Fibroblast of skin of back (primary cell): ENCODE measurements at places on chromosomes 16 and 17.

DNA sequence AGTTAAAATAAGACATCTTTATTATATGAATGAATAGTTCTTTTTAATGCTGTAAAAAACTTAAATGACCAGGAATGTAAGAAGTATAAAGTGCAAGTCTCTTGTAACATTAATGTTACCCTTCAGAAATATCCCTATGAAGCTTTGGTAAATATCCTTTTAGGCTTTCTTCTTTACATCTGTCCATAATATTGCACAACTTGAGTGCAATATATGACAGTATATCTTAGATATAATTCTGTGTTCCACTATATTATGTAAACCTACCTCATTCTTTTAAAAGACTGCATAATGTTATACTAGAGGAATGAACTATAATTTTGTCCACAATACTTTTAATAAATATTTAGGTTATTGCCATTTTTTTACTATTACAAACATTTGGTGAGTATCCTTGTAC is 81.1 kb downstream of the EFCAB13 start:
- DNase-seq, result no peak

DNA sequence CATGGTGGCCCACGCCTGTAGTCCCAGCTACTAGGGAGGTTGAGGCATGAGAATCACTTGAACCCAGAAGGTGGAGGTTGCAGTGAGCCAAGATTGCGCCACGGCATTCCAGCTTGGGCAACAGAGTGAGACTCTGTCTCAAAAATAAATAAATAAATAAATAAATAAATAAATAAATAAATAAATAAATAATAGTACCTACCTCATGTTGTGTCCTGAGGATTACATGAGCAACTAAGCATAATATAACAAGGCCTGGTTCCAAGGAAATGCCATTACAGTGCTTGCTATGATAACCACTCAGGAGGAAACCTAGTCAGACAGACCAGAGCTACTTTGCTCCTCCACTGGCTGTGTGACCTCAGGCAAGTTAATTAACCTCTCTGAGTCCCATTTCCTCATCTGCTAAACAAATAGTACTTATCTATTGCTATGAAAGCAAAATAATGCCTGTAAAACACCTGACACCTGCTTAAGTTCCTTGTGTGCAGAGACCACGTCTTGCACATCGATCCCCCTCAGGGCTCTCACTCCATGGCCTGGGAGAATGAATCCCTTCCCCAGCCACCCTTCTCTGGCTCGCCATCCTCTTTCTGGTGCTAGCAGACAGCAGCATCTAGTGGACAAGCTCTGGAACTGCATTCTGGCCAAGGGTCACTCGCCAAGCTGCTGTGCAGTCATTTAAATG is 7.5 kb downstream of the EPOP start:
- DNase-seq, result peak; percentile 68

DNA sequence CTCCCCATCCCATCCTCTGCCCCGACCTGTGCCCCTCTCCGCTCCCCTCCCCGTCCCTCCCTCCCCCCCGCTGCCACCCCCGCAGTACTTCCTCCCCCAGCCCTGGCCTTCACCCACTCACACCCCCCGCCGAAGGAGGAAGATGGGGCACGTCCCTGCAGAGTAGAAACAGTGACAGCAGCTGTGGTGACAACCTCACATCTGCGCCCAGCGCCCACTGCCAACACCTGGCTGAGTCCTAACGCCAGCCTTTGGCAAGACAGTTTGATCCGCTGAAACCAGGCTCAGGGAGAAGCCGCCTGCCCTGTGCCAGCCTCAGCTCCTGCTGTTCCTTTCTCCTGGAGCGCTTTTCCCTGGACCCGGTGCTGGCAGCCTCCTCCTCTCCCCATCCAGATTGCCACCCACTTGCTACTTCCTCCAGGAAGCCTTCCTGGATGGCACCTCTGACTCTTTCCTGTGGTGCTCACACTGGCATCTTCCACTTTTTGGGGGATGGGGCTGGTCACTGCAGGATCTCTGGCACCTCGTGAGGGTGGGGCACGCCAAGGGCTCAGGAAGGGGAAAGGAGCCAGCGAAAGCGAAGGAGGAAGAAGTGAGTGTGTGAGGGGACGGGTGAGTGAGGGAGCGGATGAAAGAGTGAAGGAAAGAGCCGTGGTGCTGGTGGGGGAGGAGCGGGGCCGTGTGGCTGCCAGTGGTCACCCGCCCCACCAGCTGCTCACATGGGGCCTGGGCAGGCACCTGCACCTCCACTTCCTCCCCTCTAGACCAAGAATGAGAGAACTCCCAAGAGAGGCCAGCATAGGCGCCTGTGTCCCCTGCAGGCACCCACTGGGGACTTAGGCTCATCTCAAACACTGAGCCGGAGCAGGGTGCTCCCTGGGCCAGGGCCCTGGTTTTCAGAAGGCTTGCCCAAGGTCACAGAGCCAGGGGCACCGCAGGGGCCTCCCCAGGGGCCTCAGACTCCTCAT is 27.0 kb downstream of the ZFPM1 start:
- no peak for DNase-seq

GRCh38 chr17:60154616-60155426 is 5.0 kb downstream of the CA4 start:
- DNase-seq, result peak; percentile 77

GRCh38 chr17:37082311-37082860 is 133.6 kb downstream of the AATF start:
- DNase-seq, result no peak

DNA sequence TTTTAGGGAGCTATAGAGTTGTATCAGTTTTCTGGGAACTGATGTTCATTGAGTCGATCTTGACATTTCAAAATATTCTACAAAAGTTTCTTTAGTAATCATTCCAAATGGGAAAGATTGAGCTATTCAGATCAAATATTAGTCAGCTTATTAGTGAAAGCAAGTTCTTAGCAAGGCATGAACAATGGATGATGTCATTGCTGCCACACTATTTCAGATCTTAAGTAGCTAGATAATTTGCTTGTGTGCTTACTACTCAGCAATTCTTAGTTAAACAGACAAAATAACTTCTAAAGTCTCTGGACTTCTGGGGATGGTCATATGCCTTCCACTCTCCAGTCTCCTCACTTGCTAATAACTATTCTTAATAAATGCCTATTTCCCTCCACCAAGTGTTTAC is 69.0 kb upstream of the CDH8 start:
- DNase-seq, result peak; percentile 8

- no peak for DNase-seq
These were observed 95.7 kb downstream of the NTN1 start for GRCh38 chr17:9116861-9117568.

DNA sequence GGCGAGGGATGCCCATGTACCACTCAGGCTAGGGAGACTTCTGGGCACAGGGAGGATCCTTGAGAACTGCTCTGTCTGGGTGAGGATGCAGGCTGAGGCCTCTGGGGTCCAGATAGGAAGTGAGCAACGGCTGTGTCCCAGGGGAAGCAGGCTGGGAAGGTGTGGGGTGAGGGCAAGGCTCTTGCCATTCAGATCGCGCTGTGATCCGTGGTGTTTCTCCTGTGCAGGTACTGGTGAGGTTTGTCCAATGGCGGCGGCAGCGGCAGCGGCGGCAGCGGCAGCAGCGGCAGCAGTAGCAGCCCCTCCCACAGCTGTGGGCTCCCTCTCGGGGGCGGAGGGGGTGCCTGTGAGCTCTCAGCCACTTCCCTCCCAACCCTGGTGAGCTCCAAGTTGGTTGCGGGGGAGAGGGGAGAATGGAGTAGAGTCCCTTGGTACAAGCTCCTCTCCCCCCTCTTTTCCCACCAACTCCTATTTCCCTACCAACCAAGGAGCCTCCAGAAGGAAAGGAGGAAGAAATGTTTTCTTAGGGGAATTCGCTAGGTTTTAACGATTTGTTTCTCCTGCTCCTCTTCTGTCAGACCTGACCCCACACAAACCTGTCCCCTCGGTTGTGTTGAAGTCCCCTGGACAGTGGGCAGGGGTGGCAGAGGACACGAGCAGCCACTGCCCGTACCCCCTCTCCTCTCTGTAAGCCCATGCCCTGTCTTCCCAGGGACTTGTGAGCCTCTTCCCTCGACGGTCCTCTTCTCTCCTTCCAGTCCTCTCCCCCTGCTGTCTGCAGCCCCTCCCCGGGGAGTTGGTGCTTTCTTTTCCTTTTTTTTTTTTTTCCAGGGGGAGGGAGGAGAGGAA is 1.9 kb upstream of the PRRT2 start:
- DNase-seq, result peak; percentile 45
